Activated CD8-positive, alpha-beta memory T cell treated with anti-CD3 and anti-CD28 coated beads, Interleukin-2, amount 10 ng/mL, durations not matched to agents 7 days and 5 days (primary cell): ENCODE measurements at places on chromosomes 5 and 9. TPM values are rescaled to one million over a fixed set of nuclear protein-coding genes. Genes with fewer than 3 reads are reported as not detected.
A peak's percentile ranks its signal among the peaks of the same experiment; 100 is the strongest.

DNA sequence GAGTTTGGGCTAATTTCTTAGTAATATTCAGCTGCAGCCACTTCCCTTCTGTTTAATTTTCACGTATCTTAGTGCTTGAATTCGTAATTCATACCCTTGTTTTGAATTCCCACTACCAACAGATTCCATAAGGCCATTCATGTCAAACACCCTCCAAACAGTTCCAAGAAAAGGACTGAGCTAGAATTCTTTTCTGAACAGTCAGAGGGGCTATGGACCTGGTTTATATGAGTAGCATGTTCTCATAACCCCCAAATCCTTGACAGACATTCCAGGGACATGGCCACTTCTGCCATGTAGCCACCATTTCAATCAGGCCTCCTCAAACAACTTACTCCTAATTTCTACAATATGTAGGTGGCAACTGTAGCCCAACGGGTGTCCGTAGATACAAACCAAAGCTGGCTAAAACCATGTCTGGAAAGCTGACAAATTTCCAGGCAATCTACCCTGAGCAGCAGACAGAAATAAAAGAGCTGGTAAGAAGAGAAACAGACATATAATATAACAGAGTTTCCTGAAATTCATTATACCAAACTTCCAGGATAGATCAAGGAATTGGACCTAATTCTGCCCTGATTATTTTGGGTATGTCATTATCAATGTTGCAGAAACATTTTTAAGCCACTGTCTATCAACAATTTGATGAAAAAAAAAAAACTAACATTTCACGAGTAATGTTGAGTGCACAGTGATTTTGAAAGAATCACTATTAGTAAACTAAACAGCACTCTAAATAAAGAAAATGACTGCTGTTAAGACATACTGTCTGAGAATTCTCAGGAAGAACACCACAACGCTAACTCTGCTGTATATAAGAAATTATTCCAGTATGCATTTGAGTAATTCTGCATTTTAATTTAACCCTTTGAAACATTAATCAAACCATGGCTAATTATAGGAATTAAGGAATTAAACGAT is 40.7 kb downstream of the EBF1 start:
- no peak for DNase-seq
- H3K27me3 ChIP-seq: peaks cover 50% of the 10 kb centered on the region
- H3K27ac ChIP-seq: no peak overlapping the region
- no peaks in the 10 kb centered on the region for H3K4me1 ChIP-seq

GRCh38 chr9:137156567-137157375 is 13.1 kb downstream of the LRRC26 start:
- H3K4me1 ChIP-seq: peaks cover 13% of the 10 kb centered on the region
- no peaks in the 10 kb centered on the region for H3K36me3 ChIP-seq
- H3K27me3 ChIP-seq: peaks cover 38% of the 10 kb centered on the region
- DNase-seq: peak; percentile 67
- H3K27ac ChIP-seq: no peak overlapping the region

- H3K4me3 ChIP-seq: no peak overlapping the region
- H3K36me3 ChIP-seq: no peaks in the 10 kb centered on the region
- H3K27me3 ChIP-seq: no peaks in the 10 kb centered on the region
- no peak overlapping the region for H3K27ac ChIP-seq
- no peak for DNase-seq
These were observed 22.4 kb upstream of the ASTN2 start for GRCh38 chr9:117437283-117437682.

DNA sequence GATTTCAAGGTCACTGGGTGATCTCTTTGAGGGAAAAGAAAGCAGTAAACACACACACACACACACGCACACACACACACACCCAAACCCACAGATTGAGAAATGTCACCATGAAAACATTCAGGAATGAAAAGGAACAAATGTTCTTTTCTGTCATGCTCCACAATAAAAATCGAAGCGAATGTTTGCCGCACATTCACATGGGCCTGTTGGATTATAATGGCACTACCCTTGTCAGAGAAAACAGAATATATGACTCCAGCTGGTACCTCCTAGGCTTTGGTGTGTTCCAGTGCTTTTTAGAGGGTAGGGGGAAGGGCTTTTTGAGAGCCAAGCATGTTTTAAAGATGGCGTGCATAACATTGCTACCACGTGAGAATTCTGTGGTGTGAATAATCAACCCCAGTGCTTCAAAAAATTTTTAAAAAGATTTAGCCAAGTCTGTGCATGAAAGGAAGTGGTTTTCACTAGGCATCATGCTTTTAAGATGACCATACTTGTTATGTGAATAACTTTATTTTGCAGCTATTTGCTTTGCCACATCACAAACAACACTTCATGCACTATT is 120.8 kb upstream of the ZNF608 start:
- H3K36me3 ChIP-seq: no peaks in the 10 kb centered on the region
- no peak overlapping the region for H3K4me3 ChIP-seq
- no peak for DNase-seq
- H3K27me3 ChIP-seq: no peaks in the 10 kb centered on the region

DNA sequence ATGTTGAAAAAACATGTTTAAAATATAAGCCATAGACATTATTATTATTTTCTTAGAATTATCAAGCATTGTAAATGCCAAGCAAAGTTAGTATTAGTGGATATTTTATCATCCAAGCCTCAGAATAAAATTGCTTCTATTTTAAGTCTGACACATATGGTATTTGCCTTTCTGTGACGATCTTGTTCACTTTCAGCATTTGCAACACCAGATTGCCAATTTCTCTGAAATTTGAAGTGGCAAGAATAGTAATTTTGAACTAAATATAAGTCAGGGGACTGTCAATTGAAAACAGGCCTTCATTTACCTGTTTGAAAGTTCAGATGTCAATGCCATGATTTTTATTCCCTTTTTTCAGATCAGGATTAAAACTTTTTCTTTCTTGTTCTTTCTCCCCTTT is 1233.6 kb upstream of the CDH18 start:
- DNase-seq: no peak
- no peak overlapping the region for H3K27ac ChIP-seq
- no peaks in the 10 kb centered on the region for H3K27me3 ChIP-seq
- H3K4me3 ChIP-seq: no peak overlapping the region
- no peaks in the 10 kb centered on the region for H3K4me1 ChIP-seq
- H3K36me3 ChIP-seq: no peaks in the 10 kb centered on the region

DNA sequence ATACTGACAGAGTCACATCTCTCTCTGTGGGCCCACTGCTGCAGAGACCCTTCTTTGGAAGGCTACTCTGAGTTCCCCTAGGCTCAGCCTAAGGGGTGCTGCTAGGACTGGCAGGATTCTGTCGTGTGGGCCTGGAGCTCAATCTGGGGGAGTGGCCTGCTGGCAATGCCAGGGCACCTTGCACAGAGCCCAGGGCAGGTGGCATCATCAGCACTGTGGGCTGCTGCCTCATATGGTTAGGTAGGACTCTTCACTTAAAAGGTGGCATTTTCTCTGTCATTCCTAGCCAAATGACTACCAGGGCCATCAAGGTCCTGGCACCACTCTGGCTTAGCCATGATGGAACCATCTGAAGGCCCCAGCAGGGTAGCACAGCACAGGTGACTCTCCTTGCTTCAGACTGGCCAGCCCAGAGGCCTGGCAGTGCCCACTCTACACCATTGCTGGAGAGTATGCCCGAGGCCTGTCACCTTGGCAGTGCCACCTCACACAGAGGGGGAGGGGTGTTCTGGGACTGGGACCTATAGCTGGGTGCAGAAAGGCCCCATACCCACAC is 21.9 kb downstream of the PITX1 start:
- no peak overlapping the region for H3K4me3 ChIP-seq
- H3K36me3 ChIP-seq: no peaks in the 10 kb centered on the region
- H3K27me3 ChIP-seq: no peaks in the 10 kb centered on the region
- no peak overlapping the region for H3K27ac ChIP-seq
- H3K4me1 ChIP-seq: no peaks in the 10 kb centered on the region

GRCh38 chr5:127068493-127069214 is 4.6 kb downstream of the C5orf63 start:
- no peak overlapping the region for H3K4me3 ChIP-seq
- H3K4me1 ChIP-seq: peaks cover 5% of the 10 kb centered on the region
- DNase-seq: no peak
- no peaks in the 10 kb centered on the region for H3K27me3 ChIP-seq
- peaks cover 12% of the 10 kb centered on the region for H3K36me3 ChIP-seq

Gene TMEM252
- not detected for total RNA-seq

Gene SLCO4C1
- 0.55 TPM for total RNA-seq

Gene IQGAP2
- 118 TPM for total RNA-seq

Gene SPATA31A3
- total RNA-seq: not detected

Gene DPYSL3
- total RNA-seq: not detected

Gene SHC3
- total RNA-seq: not detected

Gene ADGRD2
- total RNA-seq: not detected

Gene MORN5
- not detected for total RNA-seq
